ENCODE measurements at places on chromosomes 5 and 9.

GRCh38 chr5:68074633-68075032 lies 140.9 kb upstream of the PIK3R1 start:
- H3K4me3 ChIP-seq = no peak overlapping the region
- H3K27me3 ChIP-seq = no peaks in the 10 kb centered on the region
- peaks cover 11% of the 10 kb centered on the region for H3K4me1 ChIP-seq
- DNase-seq = no peak
- H3K27ac ChIP-seq = no peak overlapping the region

DNA sequence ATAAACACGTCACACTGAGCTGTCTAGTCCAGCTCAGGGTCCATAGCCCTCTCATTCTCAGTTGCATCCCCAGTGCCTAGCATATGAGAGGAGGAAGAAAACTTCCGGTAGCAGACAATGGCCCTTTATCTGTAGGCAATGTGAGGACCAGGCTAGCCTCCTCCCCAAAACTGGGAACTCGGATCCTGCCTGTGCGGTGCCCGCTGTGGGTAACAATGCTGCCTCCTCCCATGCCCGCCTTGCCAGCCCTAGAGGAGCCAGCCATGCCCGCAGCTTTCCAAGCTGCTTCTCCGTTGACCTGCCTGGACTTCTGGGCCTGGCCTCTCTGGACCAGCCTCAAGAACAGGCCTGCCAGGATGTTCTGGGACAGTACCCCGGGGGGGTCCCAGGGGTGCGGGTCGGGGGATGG lies 74.6 kb upstream of the ORM1 start:
- H3K27ac ChIP-seq = no peak overlapping the region
- H3K36me3 ChIP-seq = no peaks in the 10 kb centered on the region
- no peak overlapping the region for H3K4me3 ChIP-seq
- H3K27me3 ChIP-seq = no peaks in the 10 kb centered on the region

DNA sequence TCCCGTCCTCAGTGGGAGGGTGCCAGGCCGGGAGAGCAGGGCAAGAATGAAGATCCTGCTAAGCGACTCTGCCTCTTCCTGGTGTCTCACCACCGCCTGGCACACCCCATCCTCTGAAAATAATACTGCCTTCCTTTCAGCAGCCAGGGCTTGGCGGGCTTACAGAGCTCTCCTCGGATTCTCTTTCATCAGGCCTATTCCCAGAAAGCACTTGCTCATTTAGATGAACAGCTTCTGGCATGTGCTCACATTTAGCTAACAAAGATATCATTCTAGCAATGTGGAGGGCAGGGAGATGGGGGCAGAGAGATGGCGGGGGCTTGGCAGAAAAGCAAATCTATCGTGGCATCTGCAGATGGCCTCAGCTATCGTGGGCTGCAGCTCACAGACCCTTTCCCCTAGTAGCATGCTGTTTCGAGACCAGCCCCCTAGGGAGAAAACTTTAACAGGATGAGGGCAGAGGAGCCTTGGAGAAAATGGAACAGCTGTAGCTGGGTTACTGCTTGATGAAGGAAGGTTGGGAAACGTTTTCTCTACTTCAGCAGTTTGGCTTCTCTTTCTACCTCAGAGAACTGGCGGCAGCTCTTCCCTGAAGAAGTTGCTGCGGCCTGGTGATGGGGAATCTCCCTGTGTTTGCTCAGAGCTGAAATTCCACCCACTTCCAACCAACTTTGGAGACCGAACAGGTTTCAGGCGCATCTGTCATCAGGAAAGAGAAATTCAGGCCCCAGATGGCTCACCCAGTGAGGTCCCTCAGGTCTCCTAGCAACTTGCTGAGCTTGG lies 102.1 kb downstream of the TMEM174 start:
- no peak overlapping the region for H3K4me3 ChIP-seq
- no peaks in the 10 kb centered on the region for H3K4me1 ChIP-seq
- no peaks in the 10 kb centered on the region for H3K36me3 ChIP-seq
- peaks cover 31% of the 10 kb centered on the region for H3K27me3 ChIP-seq
- no peak for DNase-seq
- no peak overlapping the region for H3K27ac ChIP-seq

- H3K4me3 ChIP-seq = no peak overlapping the region
- H3K4me1 ChIP-seq = no peaks in the 10 kb centered on the region
Measured at GRCh38 chr5:120808135-120808534, 344.0 kb downstream of the PRR16 start.

- H3K27ac ChIP-seq = no peak overlapping the region
- no peaks in the 10 kb centered on the region for H3K4me1 ChIP-seq
- no peaks in the 10 kb centered on the region for H3K36me3 ChIP-seq
- H3K27me3 ChIP-seq = no peaks in the 10 kb centered on the region
- no peak overlapping the region for H3K4me3 ChIP-seq
Measured at GRCh38 chr5:122435234-122435633, 123.2 kb downstream of the SNCAIP start.

DNA sequence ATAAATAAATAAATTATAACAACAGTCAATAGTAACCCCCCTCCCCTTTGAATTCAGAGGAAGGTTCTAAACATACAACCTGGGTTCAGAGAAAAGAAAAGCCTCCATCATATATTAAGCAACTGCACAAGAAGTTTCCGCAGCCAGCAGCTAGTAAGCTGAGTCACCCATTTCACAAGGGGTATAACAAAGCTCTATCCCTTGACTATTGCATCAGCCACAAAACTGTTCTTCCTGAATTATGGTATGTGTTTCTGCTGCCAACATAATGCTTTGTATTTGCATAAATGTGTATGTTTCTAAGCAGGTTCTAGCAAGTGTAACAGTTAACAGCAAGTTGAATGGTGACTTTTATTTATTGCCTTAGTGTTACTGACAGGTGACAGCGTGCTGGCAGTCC lies 6.8 kb upstream of the CEP120 start:
- peaks cover 11% of the 10 kb centered on the region for H3K4me1 ChIP-seq
- no peak overlapping the region for H3K4me3 ChIP-seq
- H3K27me3 ChIP-seq = peaks cover 6% of the 10 kb centered on the region
- DNase-seq = peak; percentile 25

DNA sequence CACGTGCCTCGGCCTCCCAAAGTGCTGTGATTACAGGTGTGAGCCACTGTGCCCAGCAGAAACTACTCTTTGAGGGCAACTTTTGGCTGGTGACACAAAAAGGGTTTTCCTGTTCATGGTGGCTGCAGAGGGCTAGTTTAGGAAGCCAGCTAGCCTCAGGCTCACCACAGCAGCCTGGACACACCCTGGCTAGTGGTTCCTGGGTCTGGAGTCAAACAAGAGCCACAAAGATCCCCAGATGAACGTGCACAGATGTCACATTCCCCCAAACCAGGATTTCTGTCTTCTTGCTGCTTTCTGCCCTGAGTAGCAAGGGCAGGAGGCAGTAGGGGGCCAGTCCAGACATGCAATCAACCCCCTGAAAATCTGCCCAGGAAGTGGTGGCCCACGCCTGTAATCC lies 6.8 kb downstream of the HBEGF start:
- no peak overlapping the region for H3K27ac ChIP-seq
- peaks cover 39% of the 10 kb centered on the region for H3K4me1 ChIP-seq
- no peak for DNase-seq

DNA sequence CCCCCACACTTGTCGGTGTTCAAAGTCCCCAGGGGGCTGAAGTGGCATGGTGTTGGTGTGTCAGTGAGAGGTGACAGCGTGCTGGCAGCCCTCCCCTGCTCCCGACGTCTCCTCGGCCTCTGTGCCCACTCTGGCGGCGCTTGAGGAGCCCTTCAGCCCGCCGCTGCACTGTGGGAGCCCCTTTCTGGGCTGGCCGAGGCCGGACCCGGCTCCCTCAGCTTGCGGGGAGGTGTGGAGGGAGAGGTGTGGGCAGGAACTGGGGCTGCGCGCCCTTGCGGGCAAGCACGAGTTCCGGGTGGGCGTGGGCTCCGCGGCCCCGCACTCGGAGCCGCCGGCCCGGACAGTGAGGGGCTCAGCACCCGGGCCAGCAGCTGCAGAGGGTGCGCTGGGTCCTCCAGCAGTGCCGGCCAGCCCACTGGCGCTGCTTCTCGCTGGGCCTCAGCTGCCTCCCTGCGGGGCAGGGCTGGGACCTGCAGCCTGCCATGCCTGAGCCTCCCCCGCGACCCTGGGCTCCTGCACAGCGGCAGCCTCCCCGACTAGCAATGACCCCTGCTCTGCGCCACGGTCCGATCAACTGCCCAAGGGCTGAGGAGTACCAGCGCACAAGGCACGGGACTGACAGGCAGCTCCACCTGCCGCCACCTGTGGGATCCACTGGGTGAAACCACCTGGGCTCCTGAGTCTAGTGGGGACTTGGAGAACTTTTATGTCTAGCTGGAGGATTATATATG lies 224.1 kb upstream of the RIOK2 start:
- H3K4me3 ChIP-seq = no peak overlapping the region
- H3K27ac ChIP-seq = no peak overlapping the region
- no peaks in the 10 kb centered on the region for H3K27me3 ChIP-seq
- no peaks in the 10 kb centered on the region for H3K4me1 ChIP-seq
- H3K36me3 ChIP-seq = no peaks in the 10 kb centered on the region

DNA sequence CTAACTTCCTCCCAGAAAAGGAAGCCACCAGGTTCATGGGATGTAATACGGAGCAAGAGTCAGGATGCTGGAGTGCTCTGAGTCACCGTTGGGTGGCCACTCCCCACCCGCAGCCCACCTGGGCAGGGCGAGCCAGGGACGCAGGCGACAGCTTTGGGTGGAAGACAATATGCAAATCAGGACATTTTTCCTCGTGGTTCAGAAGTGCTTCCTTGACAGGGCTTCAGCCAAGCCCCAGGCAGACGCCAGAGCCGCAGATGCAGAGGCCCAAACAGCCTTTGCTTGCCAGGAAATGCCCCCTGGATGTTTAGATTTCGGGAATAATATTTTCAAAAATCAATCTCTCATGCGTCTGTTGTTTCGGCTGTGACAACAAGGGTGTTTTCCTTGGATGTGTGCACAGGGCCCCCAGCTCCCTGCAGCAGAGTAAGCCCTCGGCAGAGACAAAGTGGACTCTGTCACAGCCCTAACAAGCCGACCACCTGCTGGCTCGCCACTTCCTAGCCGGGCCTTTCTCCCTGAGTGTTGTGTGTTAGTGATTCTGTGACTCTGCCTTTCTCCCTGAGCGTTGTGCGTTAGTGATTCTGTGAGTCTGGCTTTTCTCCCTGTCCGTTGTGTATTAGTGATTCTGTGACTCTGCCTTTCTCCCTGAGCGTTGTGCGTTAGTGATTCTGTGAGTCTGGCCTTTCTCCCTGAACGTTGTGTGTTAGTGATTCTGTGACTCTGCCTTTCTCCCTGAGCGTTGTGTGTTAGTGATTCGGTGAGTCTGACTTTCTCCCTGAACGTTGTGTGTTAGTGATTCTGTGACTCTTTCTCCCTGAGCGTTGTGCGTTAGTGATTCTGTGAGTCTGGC lies 11.8 kb upstream of the SLC9A3 start:
- no peaks in the 10 kb centered on the region for H3K4me1 ChIP-seq
- no peak overlapping the region for H3K4me3 ChIP-seq
- H3K27ac ChIP-seq = no peak overlapping the region
- no peaks in the 10 kb centered on the region for H3K36me3 ChIP-seq

DNA sequence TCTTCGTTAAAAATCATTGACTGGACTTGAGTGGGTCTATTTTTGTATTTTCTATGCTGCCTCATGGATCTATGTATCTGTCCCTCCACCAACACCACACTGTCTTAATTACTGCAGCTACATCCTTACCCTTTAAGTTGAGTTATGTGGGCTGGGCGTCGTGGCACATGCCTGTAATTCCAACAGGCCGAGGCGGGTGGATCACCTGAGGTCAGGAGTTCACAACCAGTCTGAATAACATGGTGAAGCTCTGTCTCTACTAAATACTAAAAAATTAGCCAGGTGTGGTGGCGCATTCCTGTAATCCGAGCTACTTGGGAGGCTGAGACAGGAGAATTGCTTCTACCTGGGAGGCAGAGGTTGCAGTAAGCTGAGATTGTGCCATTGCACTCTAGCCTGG lies 48.2 kb downstream of the XRCC4 start:
- H3K36me3 ChIP-seq = peaks cover 22% of the 10 kb centered on the region
- H3K4me1 ChIP-seq = no peaks in the 10 kb centered on the region
- DNase-seq = no peak
- H3K4me3 ChIP-seq = no peak overlapping the region
- no peak overlapping the region for H3K27ac ChIP-seq

GRCh38 chr5:111935009-111935408 lies 178.0 kb upstream of the NREP start:
- no peaks in the 10 kb centered on the region for H3K27me3 ChIP-seq
- no peak overlapping the region for H3K27ac ChIP-seq

GRCh38 chr9:4875559-4875958 lies 82.8 kb downstream of the RCL1 start:
- H3K4me3 ChIP-seq = no peak overlapping the region
- H3K27me3 ChIP-seq = no peaks in the 10 kb centered on the region
- DNase-seq = no peak
- H3K4me1 ChIP-seq = no peaks in the 10 kb centered on the region
- no peak overlapping the region for H3K27ac ChIP-seq
- peaks cover 8% of the 10 kb centered on the region for H3K36me3 ChIP-seq

GRCh38 chr5:97085459-97086181 lies 56.8 kb downstream of the LIX1 start:
- no peak for DNase-seq
- no peaks in the 10 kb centered on the region for H3K36me3 ChIP-seq
- peaks cover 8% of the 10 kb centered on the region for H3K27me3 ChIP-seq
- peaks cover 7% of the 10 kb centered on the region for H3K4me1 ChIP-seq
- no peak overlapping the region for H3K4me3 ChIP-seq

- DNase-seq = peak; percentile 57
- no peaks in the 10 kb centered on the region for H3K36me3 ChIP-seq
- no peak overlapping the region for H3K4me3 ChIP-seq
- H3K27me3 ChIP-seq = no peaks in the 10 kb centered on the region
Measured at GRCh38 chr9:96061293-96061987, 185.9 kb downstream of the ERCC6L2 start.

DNA sequence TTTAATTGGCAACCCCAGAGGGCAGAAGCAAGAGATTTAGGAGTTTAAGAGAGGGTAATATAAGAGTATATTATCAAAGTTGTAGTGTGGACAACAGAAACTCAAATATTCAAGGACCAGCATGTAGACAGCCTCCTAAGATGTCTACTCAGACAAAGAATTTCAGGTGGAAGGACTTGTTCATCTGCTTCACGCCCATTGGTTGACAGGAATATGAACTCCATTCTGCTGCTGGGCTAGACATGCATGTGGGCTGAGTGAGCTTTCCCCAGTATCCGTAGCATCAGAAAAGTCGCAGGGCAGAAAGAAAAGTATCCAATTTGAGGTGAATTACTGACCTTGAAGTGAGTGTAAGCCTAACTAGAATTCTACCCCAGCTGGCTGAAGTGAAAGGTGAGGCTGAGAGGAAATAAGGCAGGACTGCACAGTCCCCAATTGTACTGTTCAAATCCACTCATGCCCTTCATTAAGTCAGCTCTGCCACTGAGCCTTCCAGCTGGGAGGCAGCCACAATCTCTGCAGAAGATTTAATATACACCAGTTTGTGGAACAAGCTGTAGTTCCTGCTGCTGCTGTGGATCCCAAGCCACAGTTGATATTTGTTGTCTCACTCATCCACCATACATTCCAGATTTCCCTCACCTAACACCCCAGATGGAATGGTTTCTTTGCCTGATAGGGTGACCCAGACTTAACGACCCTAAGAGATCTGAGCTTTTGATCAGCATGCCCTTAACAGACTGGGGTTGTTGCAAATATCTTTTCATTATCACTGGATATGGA lies 41.2 kb downstream of the PDCD1LG2 start:
- no peak for DNase-seq
- H3K36me3 ChIP-seq = no peaks in the 10 kb centered on the region
- H3K27ac ChIP-seq = no peak overlapping the region
- H3K4me3 ChIP-seq = no peak overlapping the region
- peaks cover 8% of the 10 kb centered on the region for H3K4me1 ChIP-seq

GRCh38 chr5:26945901-26946300 lies 92.5 kb downstream of the CDH9 start:
- H3K4me1 ChIP-seq = no peaks in the 10 kb centered on the region
- DNase-seq = no peak
- no peaks in the 10 kb centered on the region for H3K27me3 ChIP-seq
- no peak overlapping the region for H3K27ac ChIP-seq
